ENCODE measurements at places on chromosomes 2 and 18.
A peak's percentile ranks its signal among the peaks of the same experiment; 100 is the strongest.

GRCh38 chr2:30248791-30249190 is 17.5 kb downstream of the LBH start:
- DNase-seq: no peak
- H3K27ac ChIP-seq: no peak overlapping the region
- peaks cover 26% of the 10 kb centered on the region for H3K36me3 ChIP-seq
- H3K4me1 ChIP-seq: peaks cover 5% of the 10 kb centered on the region
- H3K4me3 ChIP-seq: no peak overlapping the region

- H3K4me1 ChIP-seq: no peaks in the 10 kb centered on the region
- no peak overlapping the region for H3K4me3 ChIP-seq
- no peak for DNase-seq
- H3K36me3 ChIP-seq: no peaks in the 10 kb centered on the region
- H3K27ac ChIP-seq: no peak overlapping the region
These were observed 339.7 kb upstream of the SLC14A2 start for GRCh38 chr18:45275367-45276113.

- H3K36me3 ChIP-seq: no peaks in the 10 kb centered on the region
- no peak overlapping the region for H3K27ac ChIP-seq
- no peaks in the 10 kb centered on the region for H3K4me1 ChIP-seq
- H3K27me3 ChIP-seq: no peaks in the 10 kb centered on the region
- no peak overlapping the region for H3K4me3 ChIP-seq
These were observed 40.2 kb upstream of the ZNF638 start for GRCh38 chr2:71291398-71291797.

DNA sequence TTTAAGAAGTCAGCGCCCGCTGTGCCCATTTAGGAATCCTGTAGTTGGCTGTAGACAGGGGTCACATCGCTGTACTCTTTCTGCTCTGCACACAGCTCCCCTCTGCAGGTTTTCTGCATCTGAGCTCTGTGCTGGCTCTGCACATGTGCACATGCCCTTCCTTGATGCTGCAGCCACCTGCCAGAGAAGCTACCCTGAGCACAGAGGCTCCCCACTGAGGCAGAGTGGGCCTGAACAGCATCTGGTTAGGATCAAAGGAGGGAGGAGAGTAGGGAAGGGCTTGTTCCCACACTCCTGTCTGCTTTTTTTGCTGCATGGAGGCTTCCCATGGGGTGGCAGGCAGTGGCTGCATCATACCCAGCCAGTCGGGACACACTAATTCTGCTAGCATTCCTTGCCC is 238.9 kb downstream of the FHOD3 start:
- H3K27ac ChIP-seq: no peak overlapping the region
- DNase-seq: no peak
- no peaks in the 10 kb centered on the region for H3K36me3 ChIP-seq
- no peaks in the 10 kb centered on the region for H3K27me3 ChIP-seq
- H3K4me3 ChIP-seq: no peak overlapping the region

- DNase-seq: no peak
- no peaks in the 10 kb centered on the region for H3K36me3 ChIP-seq
- H3K4me1 ChIP-seq: no peaks in the 10 kb centered on the region
- H3K27ac ChIP-seq: no peak overlapping the region
- H3K27me3 ChIP-seq: no peaks in the 10 kb centered on the region
These were observed 185.9 kb downstream of the SLC39A10 start for GRCh38 chr2:195842932-195843331.

GRCh38 chr18:31711365-31712172 is 27.2 kb upstream of the B4GALT6 start:
- H3K36me3 ChIP-seq: no peaks in the 10 kb centered on the region
- no peak overlapping the region for H3K4me3 ChIP-seq
- H3K27me3 ChIP-seq: no peaks in the 10 kb centered on the region
- no peak overlapping the region for H3K27ac ChIP-seq
- no peaks in the 10 kb centered on the region for H3K4me1 ChIP-seq
- no peak for DNase-seq

GRCh38 chr2:152552888-152553287 is 164.4 kb downstream of the PRPF40A start:
- no peak overlapping the region for H3K4me3 ChIP-seq
- no peaks in the 10 kb centered on the region for H3K4me1 ChIP-seq
- H3K36me3 ChIP-seq: peaks cover 7% of the 10 kb centered on the region
- no peak for DNase-seq
- H3K27me3 ChIP-seq: no peaks in the 10 kb centered on the region

DNA sequence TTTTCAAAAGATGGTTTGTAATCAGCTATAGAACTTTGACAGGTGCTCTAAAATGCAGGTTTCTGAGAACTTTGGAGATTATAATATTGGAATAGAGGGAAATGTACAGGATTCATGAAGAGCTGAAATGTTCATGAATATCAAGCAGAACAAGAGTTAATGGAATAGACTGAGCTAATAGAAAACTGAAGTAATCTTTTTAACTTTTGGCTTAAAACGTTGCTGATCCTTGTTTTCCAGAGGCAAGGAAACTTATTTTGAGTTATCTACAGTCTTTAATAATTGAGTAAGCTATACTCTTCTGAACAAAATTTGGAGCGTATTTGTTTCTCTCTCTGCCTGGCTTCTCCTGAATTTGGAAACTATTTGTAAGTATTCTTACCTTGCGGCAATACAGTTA is 10.8 kb upstream of the IL18RAP start:
- no peak for DNase-seq
- H3K4me1 ChIP-seq: no peaks in the 10 kb centered on the region
- H3K27me3 ChIP-seq: no peaks in the 10 kb centered on the region
- H3K4me3 ChIP-seq: no peak overlapping the region
- no peaks in the 10 kb centered on the region for H3K36me3 ChIP-seq

DNA sequence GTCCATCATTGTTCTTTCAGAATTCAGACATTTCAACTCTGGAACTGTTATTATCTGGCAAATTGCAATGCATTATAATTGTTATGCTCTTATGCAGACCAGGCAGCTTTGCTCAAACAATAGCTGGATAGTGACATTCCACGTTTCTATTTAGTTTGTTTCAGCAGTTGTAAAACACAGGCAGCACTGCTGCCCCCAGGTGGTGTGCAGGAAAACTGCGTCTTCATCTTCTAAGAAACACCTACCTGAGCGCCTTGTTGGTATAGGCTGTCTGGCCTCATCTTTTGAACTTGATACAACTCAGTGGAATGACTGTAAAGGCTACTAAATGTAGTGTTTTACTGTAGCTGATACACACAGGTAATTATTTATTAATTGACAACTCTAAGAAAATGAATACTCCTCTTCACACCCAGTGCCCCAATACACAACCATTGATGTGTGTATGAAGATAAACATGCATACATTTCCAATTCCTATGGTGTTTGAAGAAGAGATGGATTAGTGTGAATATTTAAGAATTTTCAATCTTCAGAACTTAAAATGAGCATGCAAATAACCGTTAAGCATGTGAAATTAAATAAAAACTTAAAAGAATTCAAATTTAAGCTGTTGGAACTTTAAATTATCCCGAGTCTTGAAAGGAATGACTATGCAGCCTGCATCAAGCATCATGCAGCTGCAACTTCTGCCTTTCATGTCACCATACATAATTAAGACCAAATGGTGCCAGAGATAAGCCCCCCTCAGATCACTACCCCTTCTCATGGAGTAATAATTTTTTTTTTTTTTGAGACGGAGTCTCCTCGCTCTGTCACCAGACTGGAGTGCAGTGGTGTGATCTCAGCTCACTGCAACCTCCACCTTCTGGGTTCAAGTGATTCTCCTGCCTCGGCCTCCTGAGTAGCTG is 85.6 kb downstream of the CD8B2 start:
- DNase-seq: peak; percentile 75
- peaks cover 3% of the 10 kb centered on the region for H3K4me1 ChIP-seq
- no peaks in the 10 kb centered on the region for H3K27me3 ChIP-seq
- H3K36me3 ChIP-seq: no peaks in the 10 kb centered on the region
- H3K4me3 ChIP-seq: no peak overlapping the region

DNA sequence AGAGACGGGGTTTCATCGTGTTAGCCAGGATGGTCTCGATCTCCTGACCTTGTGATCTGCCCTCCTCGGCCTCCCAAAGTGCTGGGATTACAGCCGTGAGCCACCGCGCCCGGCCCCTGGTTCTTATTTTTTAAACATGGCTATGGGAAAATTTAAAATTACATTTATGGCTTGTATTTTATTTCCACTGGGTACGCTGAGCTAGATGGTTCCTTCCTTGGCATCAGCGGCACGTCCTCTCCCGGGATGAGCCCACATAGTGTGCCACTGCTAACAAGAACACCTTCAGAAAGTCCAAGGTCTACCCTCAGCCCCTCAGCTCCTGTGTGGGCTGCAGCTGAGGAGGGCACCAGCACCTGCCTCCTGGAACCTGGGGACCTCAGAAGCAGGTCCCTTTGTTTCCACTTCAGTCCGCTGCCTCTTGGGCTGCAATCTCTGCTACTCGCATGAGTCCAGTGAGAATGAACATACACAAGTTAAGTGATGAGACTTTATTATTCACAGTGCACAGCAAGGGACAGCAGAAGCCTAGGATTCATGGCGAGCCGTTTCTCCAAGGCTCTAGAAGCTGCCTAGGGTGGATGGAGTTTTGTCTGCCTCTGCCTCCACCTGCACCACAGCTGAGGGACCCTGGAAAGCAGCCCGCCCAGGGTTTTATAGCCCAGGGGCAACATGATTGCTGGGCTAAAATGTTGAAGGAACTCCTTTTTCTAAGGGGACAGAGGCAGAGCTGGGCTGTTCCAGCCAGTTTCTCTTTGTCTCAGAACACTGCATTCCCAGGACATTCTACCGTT is 107.5 kb upstream of the TEX51 start:
- no peaks in the 10 kb centered on the region for H3K27me3 ChIP-seq
- H3K4me1 ChIP-seq: no peaks in the 10 kb centered on the region
- H3K4me3 ChIP-seq: no peak overlapping the region
- no peaks in the 10 kb centered on the region for H3K36me3 ChIP-seq

DNA sequence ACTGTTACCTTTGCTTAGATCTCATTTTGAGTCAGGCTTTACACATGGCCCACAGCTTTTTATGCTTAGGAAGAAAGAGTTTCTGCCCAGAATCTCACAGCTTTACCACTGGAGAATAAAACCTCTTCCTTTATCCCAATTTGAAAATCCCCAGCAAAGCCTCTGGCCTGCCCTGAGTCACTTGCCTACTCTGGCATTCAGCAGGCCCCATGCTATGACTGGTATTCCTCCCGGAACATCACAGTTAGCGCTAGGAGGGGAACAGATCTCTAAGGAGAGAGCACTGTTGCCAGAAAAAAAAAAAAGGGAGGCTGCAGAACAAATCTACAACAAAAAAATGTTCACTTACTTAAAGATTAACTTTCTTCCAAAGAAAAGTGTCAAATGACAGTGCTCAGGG is 152.9 kb upstream of the DNMT3A start:
- H3K4me1 ChIP-seq: peaks cover 6% of the 10 kb centered on the region
- H3K27me3 ChIP-seq: no peaks in the 10 kb centered on the region
- H3K27ac ChIP-seq: no peak overlapping the region
- DNase-seq: peak; percentile 75
- H3K4me3 ChIP-seq: no peak overlapping the region

- H3K36me3 ChIP-seq: no peaks in the 10 kb centered on the region
- H3K4me1 ChIP-seq: peaks cover 4% of the 10 kb centered on the region
- no peak overlapping the region for H3K27ac ChIP-seq
These were observed 172.6 kb upstream of the STON1 start for GRCh38 chr2:48357351-48357750.

DNA sequence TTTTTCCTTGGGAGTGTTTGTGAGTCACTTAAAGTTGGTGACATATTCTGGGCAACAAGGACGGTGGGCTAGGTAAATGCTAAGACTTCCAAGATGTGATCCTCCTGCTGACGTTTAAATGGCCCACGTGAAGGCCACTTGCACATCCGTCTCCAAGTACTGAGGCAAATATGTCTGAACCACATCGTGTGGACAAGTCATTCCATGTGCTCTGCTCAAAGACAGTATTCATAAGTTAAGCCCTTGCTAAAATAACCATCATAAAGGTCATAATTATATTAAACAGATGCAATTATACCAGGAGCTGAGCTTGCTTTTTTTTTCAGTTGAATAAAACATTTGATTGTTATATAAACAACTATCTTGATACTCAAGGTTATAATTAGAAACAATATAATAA is 44.8 kb downstream of the SPP2 start:
- no peak overlapping the region for H3K27ac ChIP-seq
- DNase-seq: no peak
- no peaks in the 10 kb centered on the region for H3K4me1 ChIP-seq
- no peak overlapping the region for H3K4me3 ChIP-seq
- no peaks in the 10 kb centered on the region for H3K27me3 ChIP-seq

GRCh38 chr2:111094691-111095090 is 26.0 kb upstream of the BCL2L11 start:
- peak overlapping the region; percentile 10 for H3K27ac ChIP-seq
- H3K4me1 ChIP-seq: no peaks in the 10 kb centered on the region
- no peak overlapping the region for H3K4me3 ChIP-seq

GRCh38 chr2:180063494-180064092 is 56.5 kb upstream of the CWC22 start:
- peaks cover 6% of the 10 kb centered on the region for H3K4me1 ChIP-seq
- no peak for DNase-seq
- H3K36me3 ChIP-seq: no peaks in the 10 kb centered on the region
- H3K4me3 ChIP-seq: no peak overlapping the region
- H3K27ac ChIP-seq: no peak overlapping the region
- no peaks in the 10 kb centered on the region for H3K27me3 ChIP-seq

DNA sequence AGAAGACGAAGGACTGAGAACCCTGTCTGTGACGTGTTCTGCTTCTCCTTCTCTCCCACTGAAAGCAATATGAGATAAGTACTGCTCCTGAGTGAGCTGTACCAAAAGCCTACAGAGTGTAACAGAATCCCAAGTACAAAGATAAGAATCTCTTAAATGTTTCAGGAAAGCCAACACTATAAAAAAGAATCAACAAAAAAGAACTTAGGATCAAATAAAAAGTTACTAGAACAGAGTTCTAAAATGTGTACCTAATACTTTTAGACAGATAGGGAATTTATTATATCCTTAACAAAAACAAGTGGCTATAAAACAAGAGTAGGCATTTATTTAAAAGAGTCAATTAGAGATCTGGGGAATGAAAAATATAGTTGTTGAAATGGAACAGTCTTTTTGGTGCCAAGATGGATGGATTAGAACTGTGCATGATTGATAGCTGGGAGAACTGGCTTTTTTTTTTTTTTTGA is 49.0 kb downstream of the NCOA1 start:
- no peak overlapping the region for H3K4me3 ChIP-seq
- no peak for DNase-seq
- no peak overlapping the region for H3K27ac ChIP-seq

DNA sequence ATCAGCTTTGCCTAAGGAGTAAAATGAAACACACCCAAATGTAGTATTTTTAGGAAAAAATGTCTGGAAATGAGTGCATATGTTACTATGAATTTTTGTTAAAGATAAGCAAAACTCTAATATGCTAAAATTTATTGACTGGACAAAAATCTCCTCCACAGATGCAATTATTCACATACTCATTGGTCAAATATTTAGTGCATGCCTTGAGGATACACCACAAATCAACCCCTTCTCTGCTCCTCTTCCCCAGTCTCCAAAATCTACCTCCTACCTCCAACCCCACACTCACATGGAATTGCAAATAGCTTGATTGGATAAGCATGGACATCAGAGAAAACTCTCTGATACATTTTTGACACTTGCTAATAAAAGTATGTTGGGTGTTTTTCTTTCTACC is 95.6 kb upstream of the CDC42EP3 start:
- H3K27ac ChIP-seq: no peak overlapping the region
- H3K36me3 ChIP-seq: no peaks in the 10 kb centered on the region

GRCh38 chr2:152176113-152176714 is 651 bp upstream of the STAM2 start:
- H3K27me3 ChIP-seq: no peaks in the 10 kb centered on the region
- H3K4me3 ChIP-seq: peak overlapping the region; percentile 87
- H3K36me3 ChIP-seq: no peaks in the 10 kb centered on the region
- no peaks in the 10 kb centered on the region for H3K4me1 ChIP-seq
- DNase-seq: no peak

Measured in endodermal cell (in vitro differentiated cells).